ENCODE measurements at places on chromosomes 5 and 9.
A peak's percentile ranks its signal among the peaks of the same experiment; 100 is the strongest.

DNA sequence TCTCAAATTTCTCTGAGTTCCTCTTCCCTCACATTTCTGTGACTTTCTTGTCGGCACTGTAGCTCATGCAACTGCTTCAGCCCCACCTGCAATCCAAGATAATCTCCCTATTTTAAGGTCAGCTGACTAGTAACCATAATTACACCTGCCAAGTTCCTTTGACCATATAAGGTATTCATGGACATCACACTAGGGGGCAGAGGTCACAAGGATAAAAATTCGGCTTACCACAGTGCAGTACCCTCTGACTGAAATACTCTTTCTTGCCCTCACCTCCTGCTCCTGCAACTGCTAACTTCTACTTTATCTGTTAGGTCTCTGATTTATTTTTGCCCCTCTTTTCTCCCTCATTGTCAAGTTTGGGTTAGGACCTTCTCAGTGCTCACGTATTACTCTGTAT lies 144.2 kb downstream of the GDNF start:
- DNase-seq: no peak

- DNase-seq: no peak
Observed at GRCh38 chr9:110626101-110626829, 42.3 kb upstream of the MUSK start.

GRCh38 chr9:74942801-74943200 lies 9.9 kb downstream of the C9orf40 start:
- DNase-seq: no peak

GRCh38 chr5:17118631-17119030 lies 98.8 kb upstream of the BASP1 start:
- DNase-seq: peak; percentile 92

GRCh38 chr5:45094876-45095440 lies 286.2 kb downstream of the MRPS30 start:
- no peak for DNase-seq

DNA sequence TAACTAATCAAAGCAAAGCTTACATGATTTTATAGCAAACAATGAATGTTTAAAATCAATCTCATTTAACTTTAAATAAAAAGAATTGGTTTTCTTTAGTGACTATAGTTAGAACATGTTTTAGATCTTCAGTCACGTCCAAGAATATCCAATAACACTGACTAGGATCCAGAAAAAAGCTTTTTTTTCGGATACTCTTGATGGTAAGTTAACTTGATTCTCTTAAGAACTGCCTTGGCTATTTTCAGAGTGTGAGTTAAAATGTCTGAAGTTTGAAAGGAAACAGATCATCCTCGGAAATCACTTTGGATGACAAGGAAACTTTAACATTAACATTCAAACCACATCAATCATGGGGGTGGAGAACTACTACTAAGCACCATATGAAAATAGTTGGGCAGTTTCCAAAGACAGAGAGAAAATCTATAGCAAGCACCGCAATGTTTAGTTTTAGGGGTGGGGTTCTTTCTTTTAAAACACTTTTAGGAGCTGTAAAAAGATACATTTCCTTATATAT lies 83.7 kb upstream of the SLC27A6 start:
- no peak for DNase-seq

DNA sequence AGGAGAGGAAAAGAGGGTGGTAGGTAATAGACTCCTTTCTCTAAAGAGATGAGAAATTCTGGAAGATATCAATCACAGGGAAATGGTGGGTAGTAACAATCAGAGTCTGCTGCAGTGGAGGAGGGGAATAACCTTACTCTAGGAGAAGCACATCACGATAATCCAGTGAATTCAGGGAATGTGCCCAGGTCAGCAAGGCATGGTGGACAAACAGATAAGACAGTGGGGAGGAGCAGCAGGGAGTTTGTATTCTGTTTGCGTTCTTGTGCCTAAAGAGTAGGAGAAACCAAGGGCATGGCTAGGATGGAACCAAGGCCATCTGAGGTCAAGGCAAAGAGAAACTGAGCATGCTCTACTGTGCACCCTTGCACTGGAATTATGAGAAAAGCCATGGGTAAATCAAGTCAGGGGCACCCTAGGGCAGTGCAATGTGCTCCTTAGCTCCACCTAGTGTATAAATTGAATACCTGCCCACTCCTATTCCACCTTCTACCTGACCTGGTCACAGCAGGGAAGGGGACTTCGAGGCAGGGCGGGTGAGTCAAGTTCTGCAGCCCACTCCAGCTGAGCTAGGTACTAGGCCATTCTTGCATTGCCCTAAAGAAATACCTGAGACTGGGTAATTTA lies 31.6 kb downstream of the RETREG1 start:
- DNase-seq: no peak

GRCh38 chr5:76332102-76332501 lies 71.0 kb upstream of the IQGAP2 start:
- no peak for DNase-seq

GRCh38 chr5:4661836-4662235 lies 478.3 kb upstream of the ADAMTS16 start:
- no peak for DNase-seq

- DNase-seq: no peak
Observed at GRCh38 chr9:99977033-99977792, 70.8 kb downstream of the STX17 start.

GRCh38 chr5:126718236-126718868 lies 58.6 kb upstream of the LMNB1 start:
- DNase-seq: no peak

- DNase-seq: no peak
Observed at GRCh38 chr9:97307500-97308163, at the start of gene CCDC180. Gene CCDC180 (plus strand): TSS chr9:97307659. CDS start chr9:97308064, 405 bp downstream.

DNA sequence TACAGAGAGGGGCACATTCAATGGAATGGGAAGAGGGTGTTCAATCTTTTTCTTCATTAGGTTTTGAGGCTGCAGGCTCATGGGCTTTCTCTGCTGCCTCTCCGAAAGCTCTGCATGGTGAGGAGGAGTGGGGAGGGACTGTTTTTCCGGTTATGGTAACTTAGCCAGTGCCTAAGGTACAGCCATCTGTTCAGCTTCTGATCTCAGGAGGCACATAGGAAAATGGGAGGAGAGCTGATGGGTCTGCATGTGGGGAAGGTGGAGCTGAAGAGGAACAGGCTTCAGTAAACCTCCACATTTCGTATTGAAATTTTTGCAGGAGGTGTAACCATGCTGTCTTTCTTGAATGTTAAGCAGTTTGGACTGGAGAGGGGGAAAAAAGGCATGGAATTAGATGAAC lies 1020.4 kb upstream of the WWC1 start:
- DNase-seq: no peak

DNA sequence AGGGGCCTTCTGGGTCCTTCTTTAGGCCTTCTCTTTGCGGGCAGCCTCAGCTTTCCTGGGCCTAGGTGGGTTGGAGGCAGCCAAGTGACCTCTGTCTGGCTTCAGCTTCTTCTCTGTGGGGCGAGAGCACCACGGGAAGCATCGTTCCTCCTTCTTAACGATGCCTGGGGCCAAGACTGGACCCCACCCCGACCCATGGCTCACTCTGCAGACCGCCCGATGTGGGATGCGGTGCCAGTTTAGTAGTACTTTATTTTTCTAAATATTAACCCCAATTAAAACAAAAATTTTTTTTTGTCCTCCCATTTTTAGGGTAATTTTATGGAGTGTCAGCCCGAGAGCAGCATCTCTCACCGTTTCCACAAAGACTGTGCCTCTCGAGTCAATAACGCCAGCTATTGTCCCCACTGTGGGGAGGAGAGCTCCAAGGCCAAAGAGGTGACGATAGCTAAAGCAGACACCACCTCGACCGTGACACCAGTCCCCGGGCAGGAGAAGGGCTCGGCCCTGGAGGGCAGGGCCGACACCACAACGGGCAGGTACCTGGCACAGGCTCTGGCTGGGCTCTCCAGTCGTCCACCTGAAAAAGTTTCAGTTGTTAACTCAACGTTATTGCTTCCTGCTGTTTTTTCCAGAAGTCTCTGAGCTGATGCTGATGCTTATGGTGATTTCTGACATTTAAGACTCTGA lies 101.1 kb upstream of the CACNA1B start:
- DNase-seq: no peak

- DNase-seq: no peak
Observed at GRCh38 chr5:57613741-57614140, 131.1 kb upstream of the ACTBL2 start.

GRCh38 chr5:96721351-96721977 lies 59.3 kb downstream of the CAST start:
- DNase-seq: no peak

DNA sequence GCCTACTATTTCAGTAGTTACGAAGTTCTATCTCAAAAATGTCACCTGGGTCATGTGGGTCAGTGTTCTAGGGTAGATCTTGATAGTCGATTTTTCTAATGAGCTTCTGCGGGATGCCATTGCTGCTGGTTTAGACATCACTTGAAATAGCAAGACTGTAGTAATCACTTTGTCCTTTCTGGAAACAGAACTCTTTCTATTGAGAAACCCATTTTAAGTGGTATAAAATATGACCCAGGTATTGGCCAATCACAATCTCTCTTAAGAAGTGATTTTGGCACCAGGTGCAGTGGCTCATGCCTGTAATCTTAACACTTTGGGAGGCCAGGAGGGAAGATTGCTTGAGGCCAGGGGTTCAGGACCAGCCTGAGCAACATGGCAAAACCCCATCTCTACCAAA lies 17.6 kb downstream of the ARRDC3 start:
- no peak for DNase-seq

GRCh38 chr5:157618191-157618765 lies 34.0 kb downstream of the SOX30 start:
- no peak for DNase-seq

DNA sequence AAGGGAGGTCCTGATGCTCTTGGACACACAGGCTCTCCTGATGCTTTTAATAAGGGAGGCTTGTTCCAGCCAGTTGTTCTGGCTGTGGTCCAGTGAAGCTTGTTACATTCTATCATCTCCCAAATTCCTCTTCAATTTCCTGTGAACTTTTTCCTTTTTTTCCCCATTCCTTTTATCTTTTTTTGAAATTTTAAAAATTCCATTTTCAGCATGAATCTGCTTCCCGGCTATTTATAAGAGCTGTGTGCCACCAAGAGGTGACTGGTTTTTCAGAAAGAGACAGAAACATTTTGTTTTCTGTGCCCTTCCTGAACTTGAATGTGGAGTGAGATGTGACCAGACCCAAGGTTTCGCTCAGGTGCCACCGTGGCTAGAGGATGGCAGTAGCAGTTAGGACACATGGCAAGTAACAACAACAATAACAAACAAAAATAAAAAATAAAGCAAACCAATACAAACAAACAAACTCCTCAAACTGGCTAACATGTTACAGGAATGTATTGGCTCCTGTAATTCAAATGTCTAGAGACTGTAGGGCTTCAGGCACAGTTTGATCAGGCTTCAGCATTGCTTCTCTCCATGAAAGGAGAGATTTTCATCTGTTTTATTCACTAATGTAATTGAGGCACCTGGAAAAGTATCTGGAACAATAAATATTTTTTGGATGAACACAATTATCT lies 121.1 kb downstream of the BOD1 start:
- DNase-seq: no peak

DNA sequence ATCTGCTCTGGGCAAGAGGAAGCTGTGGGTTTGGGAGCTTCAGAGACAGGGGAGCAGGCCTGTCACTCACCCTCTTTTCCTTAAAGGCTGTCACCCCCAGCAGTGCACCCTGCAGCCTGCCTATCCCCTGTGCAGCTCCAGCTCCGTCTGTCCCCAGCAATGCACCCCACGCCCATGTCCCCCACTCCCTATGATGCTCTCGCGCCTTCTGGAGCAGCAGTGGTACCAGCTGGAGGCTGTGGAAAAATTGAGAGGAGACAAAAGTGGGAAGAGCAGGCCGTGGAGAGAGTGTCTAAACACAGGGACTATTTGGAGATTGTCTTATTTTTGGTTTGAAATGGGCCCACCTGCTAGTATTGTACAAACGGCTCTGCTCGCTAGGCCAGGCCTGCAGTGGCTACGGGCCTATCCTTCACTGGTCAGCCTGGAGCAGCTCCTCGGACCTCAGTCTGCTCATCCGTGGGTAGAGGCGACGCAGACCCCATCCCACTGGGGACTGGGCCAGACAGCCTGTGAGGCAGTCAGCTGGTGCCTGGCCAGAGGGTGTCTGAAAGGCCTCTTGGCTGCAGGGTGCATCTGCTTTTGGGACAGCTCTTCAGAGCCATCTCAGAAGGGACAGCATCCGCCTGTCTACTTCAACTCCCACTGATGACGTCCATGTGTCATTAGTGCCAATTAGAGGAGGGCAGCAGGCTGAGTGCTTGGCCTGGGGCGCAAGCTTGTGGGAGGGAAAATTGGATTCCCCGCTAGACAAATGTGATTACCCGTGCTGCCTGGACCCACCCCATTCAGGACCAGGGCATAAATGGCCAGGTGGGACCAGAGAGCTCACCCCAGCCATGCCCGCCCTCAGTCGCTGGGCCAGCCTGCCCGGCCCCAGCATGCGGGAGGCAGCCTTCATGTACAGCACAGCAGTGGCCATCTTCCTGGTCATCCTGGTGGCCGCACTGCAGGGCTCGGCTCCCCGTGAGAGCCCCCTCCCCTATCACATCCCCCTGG lies at the start of gene DBH:
DBH (plus strand) TSS at position 831 of the 999 bp plus-strand sequence; CDS start at position 840, 9 bp downstream.
- DNase-seq: no peak

- no peak for DNase-seq
Observed at GRCh38 chr5:43233946-43234345, 41.9 kb downstream of the NIM1K start.

Data from AML-193 (cell line).